ENCODE measurements at places on chromosomes 16 and 17.

- no peak for DNase-seq
Observed at GRCh38 chr16:21697032-21697431, 33.3 kb downstream of the OTOA start.

DNA sequence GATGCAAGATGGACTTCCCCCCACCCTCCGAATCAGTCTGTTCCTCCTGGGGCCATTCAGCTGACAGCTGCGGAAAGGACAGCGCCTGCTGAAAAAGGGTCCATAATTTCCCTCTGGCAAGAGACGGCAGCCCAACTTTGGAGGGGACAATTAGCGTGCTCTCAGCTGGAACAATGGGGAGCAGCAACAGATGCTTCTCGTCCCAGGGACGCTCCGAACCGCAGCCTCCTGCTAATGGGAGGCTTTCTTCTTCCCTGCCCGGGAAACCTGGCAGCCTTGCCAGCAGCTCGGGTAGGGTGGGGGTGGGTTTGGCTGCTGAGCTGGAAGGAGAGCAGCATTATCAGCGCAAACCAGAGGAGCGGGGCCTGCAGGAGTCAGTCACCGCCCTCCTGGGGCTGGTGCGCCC is 500.0 kb upstream of the SALL1 start:
- no peak for DNase-seq

GRCh38 chr17:14417336-14417735 is 116.5 kb downstream of the HS3ST3B1 start:
- no peak for DNase-seq

GRCh38 chr17:65529040-65529633 is 32.3 kb downstream of the AXIN2 start:
- no peak for DNase-seq

- DNase-seq, result no peak
Observed at GRCh38 chr16:27514806-27515205, 34.9 kb downstream of the GTF3C1 start.

DNA sequence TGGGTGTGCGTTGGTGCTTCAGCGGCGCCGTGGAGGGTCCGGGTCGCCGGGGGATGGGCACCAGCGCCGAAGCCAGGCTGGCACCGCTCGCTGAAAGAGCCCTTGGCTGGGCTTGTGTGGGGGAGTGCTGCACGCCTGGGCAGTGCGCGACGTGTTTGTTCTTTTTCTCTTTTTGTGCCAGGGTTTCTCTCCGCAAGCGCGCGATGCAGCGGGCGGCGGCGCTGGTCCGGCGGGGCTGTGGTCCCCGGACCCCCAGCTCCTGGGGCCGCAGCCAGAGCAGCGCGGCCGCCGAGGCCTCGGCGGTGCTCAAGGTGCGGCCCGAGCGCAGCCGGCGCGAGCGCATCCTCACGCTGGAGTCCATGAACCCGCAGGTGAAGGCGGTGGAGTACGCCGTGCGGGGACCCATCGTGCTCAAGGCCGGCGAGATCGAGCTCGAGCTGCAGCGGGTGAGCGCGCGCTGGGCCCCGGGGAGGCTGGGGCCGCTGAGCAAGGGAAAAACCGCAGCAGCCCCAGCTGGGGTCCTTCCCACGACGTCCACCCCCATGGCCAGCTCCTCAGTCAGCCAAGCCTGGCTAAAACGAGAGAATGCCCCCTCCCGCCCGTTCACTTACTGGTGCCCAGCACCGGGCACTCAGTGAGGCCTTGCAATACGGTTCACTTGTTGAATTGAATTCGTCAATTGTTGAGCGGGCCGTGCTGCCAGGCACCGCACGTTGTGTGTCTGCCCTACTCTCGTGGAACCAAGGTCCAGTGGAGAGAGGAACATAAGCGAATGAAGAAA is 541 bp downstream of the GPT2 start:
- peak; percentile 5 for DNase-seq

DNA sequence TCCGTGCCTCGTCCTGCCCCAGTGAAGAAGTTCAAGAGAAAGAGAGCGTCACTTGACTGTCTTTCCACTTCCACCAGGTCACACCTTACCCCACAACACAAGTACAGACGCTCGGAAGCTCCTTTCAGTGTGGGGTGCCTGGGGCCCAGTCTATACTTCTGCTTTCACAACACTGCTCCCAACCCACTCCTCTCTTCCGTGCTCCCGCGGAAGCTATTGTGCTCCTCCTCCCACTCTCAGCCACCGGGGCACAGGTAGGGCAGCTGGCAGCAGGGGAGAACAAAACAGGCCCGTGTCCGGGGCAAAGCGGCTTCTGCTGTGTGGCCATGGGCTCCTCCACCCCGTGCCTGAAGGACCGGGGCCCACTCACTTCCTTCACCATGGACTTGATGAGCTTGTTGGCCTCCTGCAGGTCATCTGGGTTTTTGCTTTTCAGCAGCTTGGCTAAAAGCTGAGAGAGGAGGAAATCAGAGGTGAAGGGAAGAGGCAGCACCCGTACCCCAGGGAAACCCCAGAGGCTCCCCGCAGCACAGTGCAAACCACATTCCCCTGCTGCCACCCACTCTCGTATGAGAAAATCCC is 18.9 kb downstream of the GGA3 start:
- peak; percentile 48 for DNase-seq

DNA sequence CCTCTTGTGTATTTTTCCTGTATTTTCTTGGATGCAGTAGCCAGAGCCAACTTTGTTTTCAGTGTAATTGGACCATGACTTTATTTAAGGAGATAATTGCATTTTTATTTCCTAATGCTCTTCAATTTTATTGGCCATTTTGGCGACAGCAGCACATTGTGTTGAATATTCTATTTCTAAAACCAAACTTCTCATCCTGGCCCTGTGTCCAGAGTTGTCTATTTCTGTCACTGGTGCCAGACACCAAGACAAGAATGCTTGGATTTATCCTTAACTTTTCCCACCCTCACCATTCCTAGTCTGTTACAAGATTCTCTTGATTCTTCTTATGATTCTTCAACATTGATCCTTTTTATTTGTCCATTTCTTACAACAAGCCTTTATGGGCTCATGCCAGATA is 37.1 kb downstream of the ARHGAP44 start:
- DNase-seq, result no peak

- DNase-seq, result no peak
Observed at GRCh38 chr17:43832168-43832975, 574 bp downstream of the MPP3 start.

DNA sequence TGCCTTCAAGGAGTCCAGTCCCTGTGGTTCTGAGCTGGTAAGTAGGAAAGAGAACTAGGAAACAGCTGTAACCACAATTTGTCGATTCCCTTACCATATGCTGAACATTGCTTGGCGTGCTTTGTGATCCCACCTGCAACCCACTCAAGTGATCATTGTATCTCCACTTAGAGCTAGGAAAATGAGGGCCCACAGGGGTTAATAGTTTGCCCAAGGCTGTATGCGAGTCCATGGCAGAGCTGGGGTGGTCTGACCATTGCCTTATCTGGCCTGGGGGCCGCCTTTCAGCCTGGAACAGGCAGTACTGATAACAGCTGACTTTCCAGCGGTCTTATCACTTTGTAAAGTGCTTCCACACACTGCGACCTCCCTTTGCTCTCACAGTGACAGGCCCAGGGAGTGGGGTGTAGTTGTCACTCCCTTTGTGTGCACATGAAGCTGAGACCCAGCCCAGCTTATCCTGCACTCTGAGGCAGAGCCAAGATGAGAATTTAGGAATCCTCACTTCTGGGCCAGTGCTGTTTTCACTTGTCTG is 9.8 kb downstream of the MYL4 start:
- no peak for DNase-seq

DNA sequence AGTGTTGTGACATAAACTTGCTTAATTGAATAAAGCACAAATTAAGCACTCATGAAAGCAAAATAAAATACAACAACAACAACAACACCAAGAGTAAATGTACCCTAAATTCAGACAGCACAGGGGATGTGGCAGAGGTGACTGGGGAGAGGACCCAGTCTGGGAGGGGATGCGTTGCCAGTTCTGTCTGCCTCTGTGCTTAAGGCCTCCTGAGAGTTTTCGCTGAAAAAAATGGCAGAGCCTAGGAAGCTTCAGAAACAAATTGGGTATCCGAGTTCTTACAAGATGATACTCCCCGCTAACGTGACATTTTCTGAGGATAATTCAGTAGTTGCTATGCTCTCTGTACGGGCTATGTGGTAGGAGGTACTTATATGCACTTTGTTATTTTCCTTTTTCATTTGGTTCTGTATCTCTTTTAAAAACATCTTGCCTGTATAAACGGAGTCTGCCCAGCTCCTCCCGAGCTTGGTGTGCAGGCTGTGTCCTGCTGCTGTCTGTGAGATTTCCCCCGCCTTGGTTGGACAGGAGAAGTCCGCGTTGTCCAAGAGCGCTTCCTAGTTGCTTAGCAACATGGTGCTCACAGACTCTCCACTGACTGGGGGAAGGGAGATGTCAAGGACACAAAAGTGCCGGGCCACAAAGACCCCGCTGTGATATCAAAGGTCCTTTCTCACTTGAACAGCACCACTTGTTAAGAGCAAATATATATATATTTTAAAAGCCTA is 134.2 kb upstream of the CPHXL start:
- DNase-seq, result no peak

DNA sequence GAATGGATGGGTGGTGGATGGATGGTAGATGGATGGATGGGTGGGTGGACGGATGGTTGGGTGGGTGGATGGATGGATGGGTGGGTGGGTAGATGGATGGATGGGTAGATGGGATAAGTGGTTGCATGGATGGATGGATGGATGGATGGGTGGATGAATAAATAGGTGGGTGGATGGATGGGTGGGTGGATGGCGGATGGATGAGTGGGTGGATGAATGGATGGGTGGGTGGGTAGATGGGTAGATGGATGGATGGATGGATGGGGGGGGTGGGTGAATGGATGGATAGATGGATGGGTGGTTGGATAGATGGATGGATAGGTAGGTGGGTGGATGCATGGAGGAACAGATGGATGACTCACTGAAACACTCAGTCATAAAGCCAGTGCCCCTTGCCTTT is 51.0 kb upstream of the FASN start:
- DNase-seq, result no peak

GRCh38 chr17:69335058-69335457 is 8.1 kb upstream of the ABCA5 start:
- no peak for DNase-seq

DNA sequence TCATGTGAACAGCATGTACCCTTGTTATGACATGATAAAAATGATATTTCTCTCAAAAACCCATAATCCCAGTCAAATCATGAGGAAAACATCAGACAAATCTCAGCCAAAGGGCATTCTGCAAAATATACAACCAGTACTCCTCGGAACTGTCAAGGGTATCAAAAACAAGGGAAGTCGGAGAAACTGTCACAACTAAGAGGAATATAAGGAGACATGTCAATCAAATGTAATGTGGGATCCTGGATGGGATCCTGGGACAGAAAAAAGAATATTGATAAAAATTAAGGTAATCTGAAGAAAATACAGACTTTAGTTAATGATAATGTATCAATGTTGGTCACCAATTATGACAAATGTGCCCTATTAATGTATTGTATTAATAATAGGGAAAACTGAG is 15.6 kb upstream of the CDYL2 start:
- no peak for DNase-seq

- no peak for DNase-seq
Observed at GRCh38 chr16:11596572-11597226, 10.0 kb upstream of the LITAF start.

GRCh38 chr17:10807704-10808128 is 3.8 kb upstream of the TMEM238L start:
- no peak for DNase-seq

DNA sequence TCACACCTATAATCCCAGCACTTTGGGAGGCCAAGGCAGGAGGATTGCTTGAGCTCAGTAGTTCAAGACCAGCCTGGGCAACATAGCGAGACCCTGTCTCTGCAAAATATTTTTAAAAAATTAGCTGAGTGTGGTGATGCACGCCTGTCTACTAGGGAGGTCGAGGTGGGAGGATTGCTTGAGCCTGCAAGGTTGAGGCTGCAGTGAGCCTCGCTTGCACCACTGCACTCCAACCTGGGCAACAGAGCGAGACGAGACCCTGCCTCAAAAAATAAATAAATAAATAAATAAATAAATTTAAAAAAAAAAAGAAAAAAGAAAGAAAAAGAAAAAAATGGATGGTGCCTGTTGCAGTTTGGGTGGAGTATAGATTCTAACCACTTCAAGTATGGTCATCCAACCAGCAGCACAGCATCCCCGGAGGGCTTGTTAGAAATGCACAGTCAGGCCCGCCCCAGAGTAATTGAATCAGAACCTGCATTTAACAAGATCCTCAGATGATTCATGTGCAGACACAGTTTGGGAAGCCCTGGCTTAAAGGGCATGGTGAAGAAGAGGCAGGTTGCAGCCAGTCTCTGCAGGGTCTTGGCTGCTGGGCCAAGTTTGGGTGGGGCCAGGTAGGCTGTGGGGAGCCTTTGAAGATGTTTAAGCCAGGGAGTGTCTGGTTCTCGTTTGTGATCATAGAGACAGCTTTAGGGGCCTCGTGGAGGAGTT is 40.8 kb downstream of the MRC2 start:
- no peak for DNase-seq

GRCh38 chr17:60863892-60864707 is 186.4 kb downstream of the BCAS3 start:
- no peak for DNase-seq

- no peak for DNase-seq
Observed at GRCh38 chr17:74807441-74807840, 31.3 kb upstream of the NAT9 start.

DNA sequence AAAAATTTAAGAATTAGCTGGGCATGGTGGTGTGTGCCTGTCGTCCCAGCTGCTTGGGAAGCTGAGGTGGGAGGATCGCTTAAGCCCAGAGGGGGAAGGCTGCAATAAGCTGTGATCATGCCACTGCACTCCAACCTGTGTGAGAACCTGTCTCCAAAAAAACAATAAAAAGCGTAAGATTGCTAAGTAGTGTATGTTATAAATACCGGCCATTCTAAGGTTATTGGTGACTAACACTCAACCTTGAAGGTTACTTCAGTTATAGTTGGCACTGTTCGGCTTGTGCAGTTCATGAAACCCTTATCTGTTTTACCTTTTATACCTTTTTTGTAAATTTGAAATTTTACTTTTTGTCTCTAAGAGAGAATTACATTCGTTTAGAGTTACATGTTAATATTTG is 44.0 kb downstream of the PAFAH1B1 start:
- no peak for DNase-seq

- peak; percentile 20 for DNase-seq
Observed at GRCh38 chr17:876272-876671, 94.1 kb downstream of the MRM3 start.

GRCh38 chr17:49312722-49313121 is 49.3 kb downstream of the ZNF652 start:
- DNase-seq, result no peak

DNA sequence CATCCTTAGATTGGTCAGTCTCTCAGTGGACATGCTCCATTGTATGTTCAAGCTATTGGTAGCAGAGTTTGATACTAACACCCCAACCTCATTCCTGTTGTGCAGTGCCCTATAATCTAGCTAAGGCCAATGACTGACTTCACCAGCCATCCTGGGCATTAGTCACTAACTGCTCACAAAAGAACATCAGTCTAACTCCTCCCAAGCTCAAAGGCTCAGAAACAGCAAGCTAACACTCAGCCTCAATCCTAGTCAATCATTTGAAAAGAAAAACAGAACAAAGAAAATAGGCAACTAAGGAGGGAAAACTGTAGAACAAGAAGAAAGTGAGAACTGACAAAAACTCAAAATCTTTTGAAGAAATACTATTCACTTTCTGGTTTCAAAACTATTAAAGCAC is 199.1 kb upstream of the C17orf78 start:
- no peak for DNase-seq

GRCh38 chr16:24279982-24280515 is 23.9 kb downstream of the CACNG3 start:
- no peak for DNase-seq

- no peak for DNase-seq
Observed at GRCh38 chr16:81526935-81527334, 82.3 kb downstream of the CMIP start.

- no peak for DNase-seq
Observed at GRCh38 chr16:46466239-46466638, 154.9 kb downstream of the SHCBP1 start.

GRCh38 chr17:1177016-1177700 is 2.6 kb downstream of the ABR start:
- no peak for DNase-seq

All from T-cell (primary cell).